ENCODE measurements at places on chromosomes 5 and 9.
A peak's percentile ranks its signal among the peaks of the same experiment; 100 is the strongest.

DNA sequence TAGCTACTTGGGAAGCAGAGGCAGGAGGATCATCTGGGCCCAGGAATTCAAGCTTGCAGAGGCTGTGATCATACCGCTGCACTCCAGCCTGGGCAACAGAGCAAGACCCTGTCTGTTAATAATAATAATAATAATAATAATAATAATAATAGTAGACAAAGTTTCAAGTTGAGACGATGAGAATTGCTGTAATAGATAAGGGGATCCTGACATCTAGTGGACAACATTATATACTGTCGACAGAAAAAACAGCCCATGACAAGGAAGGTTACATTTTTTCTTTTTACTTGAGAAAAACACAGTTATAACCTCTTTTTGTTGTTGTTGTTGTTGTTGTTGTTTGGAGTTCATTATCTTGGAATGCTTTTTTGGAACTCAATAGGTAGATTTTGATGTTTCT is 35.3 kb downstream of the NDFIP1 start:
- peak; percentile 9 for DNase-seq

DNA sequence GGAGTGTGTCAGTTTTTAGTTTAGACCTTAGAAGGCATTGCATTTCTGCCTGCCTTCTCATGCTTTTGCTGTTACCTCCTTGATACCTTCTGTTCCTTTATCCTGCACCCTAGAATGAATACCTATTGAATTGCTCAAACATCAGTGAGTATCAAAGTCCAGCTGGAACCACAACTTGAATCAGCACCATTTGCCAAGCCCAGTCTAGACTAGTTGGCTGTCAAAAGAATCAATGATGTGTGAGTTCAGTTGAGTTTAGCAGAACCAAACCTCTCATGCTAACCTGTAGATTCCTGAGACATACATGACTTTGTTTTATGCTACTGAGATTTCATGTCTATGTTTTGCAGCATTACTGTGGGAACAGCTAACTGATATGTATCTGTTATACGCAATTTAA is 116.6 kb downstream of the FAM170A start:
- no peak for DNase-seq

- DNase-seq, result no peak
Measured at GRCh38 chr5:59128646-59129290, 545.9 kb downstream of the RAB3C start.

- DNase-seq, result peak; percentile 48
Measured at GRCh38 chr5:16552666-16553343, 64.0 kb downstream of the RETREG1 start.

- DNase-seq, result peak; percentile 5
Measured at GRCh38 chr5:15598294-15598902, 98.4 kb downstream of the FBXL7 start.
